ENCODE measurements at places on chromosomes 16 and 17.
A peak's percentile ranks its signal among the peaks of the same experiment; 100 is the strongest.

DNA sequence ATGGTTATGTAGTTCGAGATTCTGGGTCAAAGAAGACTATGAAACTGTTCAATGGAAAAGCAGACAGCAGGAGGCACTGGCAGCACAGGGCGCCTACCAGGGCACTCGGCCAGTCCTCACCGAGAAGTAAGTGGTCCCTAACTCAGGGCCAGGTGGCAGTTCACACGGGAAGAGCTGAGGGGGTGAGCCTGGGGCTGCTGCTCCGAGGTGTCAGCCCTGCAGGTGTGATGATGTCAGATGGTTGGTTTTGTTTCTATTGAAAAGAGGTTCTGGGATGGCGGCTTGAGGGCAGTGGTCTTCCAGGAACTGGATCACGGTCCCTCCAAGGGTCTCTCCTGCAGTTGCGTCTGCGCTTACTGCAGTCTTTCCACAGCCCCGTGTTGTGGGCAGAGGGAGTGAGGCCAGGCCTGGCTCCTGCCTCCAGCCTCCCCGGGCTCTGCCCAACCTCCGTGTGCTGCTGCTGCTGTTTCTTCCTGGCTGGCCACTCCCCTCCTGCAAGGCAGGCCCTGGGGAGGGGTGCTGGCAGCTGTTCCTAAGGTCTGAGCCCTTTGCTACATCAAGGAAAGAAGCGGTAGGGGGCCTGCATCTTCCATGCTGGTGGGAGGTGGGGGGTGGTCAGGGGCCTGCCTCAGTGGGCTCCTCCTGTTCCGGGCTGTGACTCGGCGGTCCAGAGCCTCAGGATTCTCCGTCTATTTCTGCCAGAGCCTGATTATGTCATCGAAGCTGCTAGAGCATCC, 22.6 kb downstream of the RNF213 start:
- no peak for ATAC-seq

DNA sequence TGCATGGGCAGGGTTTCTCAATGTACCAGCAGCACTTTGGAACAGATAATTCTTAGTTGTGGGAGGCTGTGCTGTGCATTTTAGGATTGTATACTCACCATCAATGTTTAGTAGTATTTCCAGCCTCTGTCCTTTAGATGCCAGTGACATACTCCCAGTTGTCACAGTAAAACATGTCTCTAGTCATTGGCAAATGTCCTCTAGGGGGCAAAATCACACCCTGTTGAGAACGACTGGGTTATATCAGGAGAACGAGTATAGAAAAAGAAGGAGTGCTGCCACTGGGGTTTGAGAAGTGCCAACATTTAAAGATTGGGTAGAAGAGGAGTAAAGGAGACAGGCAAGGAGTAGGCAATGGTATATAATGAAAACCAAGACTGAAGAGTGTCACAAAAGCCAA, 37.9 kb upstream of the SMIM36 start:
- ATAC-seq = peak; percentile 52

DNA sequence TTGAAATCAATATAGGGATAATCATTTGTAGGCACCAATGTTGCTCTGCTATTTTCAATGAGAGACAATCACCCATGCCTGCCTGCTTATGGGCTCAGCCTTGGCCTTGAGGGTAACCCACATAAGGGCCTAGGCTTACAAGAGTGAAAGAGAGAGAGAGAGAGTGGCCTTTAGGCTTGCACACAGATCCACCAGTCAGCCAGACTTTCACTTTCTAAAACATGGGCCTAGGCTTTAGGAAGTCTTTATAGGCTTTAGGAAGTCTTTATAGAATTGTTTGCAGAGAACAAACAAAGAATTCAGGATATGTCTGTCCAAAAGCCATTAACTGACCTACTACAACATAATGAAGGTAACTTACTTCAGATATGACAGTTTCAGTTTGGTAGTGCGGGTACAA, 3.4 kb downstream of the ABCA9 start:
- no peak for ATAC-seq

DNA sequence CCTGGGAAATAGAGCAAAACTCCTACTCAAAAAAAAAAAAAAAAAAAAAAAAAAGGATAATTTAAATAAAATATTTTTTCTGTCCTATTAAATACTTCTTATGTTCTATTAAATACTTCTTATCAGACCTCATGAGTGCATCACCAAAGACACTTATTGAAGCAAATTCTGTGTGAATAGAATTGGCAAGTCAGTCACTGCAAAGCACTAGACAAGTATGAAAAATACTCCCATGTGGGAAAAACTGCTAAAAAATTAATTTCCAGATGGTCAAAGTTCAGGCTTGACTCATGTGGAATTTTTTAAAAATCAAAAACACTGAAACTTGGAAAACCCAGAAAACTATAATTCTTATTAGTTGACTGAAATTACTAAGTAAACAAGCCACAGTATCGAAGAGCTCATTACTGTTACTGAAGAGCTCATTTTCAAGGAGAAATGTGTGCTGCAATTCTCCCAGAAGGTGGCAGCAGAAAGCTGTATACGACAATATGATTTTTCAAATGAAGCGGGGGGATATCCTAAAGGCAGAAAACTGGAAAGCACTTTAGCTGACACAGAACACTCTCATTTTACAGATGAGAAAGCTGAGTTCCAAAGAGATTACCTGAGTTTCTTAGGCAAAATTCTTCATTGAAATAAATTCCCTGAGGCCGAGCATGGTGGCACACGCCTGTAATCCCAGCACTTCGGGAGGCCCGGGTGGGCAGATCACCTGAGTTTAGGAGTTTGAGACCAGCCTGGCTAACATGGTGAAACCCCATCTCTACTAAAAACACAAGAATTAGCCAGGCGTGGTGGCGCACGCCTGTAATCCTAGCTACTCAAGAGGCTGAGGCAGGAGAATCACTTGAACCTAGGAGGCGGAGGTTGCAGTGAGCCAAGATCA, 15.9 kb upstream of the FBXO47 start:
- peak; percentile 53 for ATAC-seq

GRCh38 chr16:1673424-1674151, 4.5 kb upstream of the JPT2 start:
- no peak for ATAC-seq

DNA sequence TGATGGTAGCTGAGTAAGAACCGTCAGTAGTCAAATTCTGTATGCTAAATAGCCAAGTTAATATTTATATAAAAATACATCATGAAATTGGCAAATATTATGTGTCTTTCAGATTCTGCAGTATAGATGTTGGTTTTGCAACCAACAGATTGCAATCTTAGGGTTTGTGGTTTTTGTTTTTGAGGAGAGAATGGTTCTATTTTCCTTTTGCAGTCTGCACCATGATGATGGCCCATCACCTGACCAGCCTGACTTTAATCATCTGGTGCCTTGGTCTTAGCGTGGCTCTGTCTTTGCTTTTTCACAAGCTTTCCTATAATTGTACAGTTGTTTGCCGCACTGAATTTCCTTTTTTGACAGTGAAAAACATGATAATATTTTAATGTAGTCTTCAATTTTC, 50.7 kb downstream of the NUP93 start:
- no peak for ATAC-seq

GRCh38 chr17:50908140-50908859, 42.1 kb upstream of the TOB1 start:
- ATAC-seq = no peak

- no peak for ATAC-seq
Measured at GRCh38 chr16:88681084-88681680, 5.1 kb downstream of the SNAI3 start.

GRCh38 chr16:84976644-84977400, 34.5 kb downstream of the ZDHHC7 start:
- peak; percentile 40 for ATAC-seq

GRCh38 chr17:841313-841712, 59.2 kb downstream of the MRM3 start:
- no peak for ATAC-seq

DNA sequence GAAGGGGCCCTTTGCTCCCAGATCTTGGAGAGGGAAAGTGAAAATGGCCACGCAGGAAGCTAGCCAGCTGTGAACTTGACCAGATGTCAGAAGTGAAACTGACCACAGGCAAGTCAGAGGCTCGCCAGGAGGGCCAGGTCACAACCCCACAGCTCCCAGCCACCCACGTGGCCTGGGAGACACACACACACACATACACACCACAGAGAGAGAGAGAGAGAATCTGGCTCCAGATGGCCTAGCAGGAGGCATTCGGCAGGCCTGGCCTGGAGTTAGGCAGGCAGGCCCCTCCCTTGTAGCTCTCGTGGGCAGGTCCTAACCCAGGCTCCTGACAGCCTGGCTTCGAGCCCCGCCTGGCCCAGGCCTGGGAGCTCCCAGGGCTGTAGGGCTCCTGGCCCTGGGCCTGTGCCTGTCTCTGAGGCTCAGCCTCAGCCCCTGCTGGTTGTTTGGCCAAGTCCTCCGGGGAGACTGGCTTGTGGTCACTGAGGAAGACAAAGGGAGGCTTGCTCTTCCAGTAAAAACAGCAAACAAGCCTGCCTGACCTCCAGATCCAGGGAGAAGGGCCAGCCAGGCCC, 20.2 kb downstream of the NGFR start:
- ATAC-seq = peak; percentile 98

DNA sequence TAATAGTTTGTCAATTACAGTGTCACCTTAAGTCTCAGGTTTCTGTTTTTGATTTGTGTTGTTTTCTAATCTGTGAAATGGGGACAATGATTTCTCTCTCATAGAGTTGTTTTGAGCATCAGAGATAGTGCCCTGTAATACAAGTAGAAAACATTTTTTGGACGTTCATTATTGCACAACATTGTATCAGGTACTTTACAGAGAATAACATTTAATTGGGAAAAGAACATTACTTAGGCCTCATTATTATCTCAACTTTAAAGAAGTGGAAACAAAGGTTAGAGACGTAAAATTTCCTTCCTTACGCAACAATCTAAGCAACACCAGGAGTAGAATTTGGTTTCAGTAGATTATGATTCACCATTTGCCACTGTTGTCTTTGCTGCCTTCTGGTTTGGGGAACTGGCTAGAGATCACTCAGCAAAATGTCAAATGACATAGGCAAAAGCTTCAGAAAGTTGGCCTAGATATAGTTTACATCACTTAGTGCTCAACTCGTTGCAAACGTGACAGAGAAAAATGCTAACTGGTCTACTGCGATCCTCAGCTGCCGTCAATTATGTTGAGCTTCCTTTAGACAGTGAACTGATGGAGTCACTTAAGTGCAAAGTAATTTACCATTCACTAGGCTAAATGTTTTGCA, 1026.8 kb downstream of the CDH11 start:
- ATAC-seq = no peak

GRCh38 chr17:48612456-48612853, 1.6 kb upstream of the HOXB7 start:
- no peak for ATAC-seq

DNA sequence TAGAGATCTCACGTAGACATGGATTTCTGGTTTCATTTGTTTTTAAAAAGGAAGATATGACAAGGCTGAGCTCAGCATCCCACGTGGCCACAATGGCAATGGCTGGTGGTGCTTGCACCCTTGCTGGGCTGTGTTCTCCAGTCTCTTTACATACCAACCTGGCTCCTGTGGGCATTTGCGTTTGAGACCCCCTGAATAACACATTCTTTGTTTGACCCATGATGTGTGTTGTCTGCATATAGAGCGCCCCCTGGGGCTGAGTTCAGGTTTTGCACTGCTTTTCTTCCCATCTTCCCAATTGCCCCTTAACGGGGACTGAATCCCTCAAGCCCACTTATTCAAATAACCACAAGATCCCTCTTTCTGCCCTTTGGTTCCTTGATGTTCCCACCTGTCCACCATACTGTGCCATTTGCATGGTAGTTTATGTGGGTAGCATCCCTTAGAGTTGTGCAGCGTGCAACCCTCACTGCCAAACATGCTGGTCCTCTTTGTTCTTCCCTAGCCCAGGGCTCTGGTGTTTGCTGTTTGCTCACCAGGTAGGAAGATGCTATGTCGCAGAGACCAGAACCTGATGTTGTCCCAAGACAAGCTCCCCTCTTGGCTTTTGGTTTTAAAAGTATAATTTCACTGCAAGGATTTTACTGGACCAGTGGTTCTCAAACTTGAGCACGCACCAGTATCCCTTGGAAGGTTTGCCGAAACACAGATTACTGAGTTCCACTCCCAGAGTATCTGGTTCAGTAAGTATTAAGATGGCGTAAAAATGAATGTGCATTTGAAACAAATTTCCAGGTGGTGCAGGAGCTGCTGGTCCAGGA, 38.5 kb upstream of the NKD1 start:
- ATAC-seq = no peak

DNA sequence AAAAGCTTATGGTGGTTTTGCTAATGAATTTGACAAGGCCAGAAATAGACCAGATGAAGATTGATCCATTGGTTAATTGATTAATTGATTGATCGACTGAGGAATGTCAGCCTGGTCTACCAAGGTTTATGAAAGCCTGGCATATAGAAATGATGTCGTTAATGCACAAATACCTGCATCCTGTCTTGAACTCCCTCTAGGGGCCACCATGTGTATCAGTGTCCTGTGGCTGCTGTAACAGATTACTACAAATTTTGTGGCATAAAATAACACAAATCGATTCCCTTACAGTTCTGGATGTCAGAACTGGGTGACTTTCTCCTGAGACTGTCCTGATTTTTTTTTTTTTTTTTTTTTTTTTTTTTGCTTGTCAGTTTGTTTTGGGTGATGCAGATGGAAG, 553.2 kb downstream of the MAF start:
- no peak for ATAC-seq

DNA sequence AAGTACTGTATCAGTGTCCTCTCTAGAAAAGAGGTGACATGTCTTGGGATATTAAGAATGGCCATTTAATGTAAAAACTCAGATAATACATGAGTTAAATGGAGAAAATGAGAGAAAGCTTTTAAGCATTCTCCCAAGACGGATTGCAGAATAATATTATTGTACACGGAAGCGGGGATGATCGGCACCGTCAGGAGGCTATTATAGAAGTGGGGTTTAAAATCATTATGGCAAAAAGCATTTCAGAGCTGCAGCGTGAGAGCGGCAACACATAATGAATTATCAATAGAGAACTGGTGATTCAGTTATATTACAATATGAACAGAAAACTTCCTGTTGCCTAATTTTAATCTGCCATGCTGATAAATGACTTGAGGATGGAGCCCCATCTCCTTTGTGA, 261.7 kb upstream of the IRX3 start:
- no peak for ATAC-seq

DNA sequence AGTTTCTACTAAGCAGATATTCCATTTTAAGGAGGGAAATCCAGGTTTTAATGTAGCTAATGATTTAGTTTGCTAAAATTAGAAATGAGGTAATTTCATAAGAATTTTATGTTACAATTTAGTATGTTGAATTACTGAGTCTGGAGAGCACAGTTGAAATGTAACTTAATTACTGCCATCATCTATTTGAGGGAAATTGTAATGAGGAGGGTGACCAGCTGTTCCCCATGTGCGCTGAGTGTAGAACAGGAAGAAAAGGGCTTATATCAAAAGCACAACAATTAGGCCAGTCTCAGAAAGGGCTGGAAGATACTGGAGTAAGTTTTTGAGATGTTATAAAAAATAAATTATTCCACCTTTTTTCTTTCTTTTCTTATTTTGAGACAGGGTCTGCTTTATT, 735.1 kb upstream of the GOT2 start:
- ATAC-seq = no peak

Measured in motor neuron (in vitro differentiated cells).